ENCODE measurements at places on chromosomes 2 and 18.

GRCh38 chr2:36411962-36412444 is 56.4 kb downstream of the CRIM1 start:
- DNase-seq = no peak

DNA sequence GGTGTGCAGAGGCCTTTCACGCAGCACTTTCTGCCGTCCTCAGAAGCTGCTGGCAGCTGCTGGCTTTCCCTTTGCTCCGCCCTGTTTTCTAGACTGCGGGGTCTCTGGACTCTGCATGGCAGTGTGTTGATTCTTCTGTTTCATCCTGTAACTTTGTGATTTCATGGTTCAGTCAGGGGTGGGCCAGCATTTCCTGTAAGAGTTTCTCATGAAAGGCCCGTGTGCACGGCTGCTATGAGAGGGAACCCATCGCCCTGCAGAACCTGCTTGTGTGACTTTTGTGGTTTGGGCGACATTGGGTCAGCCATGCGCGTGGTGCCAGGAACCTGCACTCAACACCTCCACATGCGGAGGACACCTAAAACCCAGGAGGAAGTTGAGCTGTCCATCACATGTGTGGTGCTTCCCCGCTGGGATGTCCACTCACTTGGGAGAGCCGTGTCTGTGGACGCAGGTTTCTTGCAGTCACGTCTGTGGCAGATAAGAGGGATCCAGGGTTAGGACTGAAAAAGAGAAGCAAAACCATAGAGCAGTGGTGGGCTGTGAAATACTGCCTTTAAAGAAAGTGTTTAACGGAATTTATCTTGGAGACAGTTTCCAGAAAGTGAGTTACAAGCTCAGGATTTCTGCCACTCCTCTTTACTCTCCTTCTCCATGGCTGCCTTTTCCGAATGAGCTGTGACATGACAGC is 167.3 kb upstream of the ALKAL2 start:
- no peak for DNase-seq

DNA sequence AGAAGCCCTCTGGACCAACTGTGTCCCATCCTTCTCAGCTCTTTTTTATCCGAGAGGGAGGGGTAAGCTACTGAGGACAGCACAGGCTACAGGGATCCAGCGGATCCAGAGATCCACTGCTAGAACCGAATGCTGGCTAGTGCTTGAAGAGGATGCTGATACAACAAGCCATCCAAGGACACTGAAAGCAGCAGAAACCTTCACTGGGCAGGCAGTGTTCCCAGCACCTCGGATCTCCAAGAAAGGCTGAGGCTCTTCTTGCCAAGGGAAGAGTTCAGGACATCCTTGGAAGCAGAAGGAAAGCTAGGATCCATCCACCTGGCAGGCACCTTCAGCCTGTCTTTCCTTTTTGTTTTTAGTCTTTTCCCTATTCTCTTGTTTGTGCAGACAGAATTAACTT is 13.2 kb upstream of the FHOD3 start:
- DNase-seq = no peak

- DNase-seq = no peak
These were observed 113.6 kb upstream of the TTC39C start for GRCh38 chr18:23900994-23901393.

DNA sequence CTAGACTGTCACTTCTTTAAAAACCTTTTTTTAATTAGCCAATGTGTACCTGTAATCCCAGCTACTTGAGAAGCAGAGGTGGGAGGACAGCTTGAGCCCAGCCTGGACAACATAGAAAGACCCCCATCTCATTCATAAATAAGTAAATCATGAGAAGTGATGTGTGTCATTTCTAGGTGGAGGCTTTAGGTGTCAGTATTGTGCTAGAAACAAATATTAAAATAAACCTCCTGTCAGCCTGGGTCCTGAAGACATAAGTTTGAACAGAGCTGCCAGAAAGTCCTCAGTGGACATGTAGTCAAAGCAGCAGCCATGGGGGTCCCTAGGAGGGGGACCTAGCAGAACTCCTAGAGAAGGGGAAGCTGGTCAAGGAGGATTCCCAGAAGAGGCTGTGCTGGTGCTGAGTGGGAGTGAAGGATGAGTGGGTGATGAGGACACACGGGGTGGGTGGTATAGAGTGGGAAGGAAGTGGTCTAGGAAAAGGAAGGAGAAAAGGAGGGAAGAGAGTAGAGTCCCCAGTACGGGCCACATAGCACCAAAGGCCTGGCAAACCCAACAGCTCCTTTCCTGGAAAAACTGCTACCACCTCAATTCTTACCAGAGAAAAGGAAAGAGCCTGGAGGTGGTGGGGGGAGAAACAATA is 316.6 kb upstream of the NCKAP5 start:
- DNase-seq = no peak

GRCh38 chr2:96715658-96716057 is 24.2 kb downstream of the LMAN2L start:
- DNase-seq = no peak

DNA sequence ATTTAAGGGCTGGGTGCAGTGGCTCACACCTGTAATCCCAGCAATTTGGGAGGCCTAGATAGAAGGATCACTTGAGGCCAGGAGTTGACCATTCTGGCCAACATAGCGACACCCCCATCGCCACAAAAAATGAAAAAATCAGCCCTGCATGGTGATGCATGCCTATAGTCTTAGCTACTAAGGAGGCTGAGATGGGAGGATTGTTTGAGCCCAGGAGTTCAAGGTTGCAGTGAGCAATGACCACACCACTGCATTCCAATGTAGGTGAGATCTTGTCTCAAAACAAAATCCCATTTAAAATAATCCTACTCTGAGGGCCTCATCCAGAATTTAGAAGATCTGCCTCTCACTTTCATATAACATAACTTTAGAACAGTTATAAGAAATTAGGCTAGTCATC is 2.7 kb upstream of the SERTAD2 start:
- no peak for DNase-seq

DNA sequence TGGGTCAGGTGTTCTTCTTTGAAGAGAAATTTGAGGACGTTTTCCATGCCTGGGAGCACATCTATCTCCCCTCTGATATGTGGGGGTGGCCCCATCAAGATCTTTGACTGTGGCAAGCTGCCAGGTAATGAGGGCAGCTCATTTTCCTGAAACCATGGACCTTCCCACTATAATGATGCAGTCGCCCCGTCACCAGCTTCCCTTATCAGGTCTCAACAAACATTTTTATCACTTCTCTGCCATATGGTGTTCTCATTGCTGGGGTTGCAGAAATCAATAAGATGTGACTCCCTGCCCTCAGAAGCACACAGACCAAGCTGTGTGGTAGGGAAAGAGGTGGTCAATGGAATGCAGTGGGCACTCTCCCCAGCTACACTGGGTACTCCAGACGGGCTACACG is 48.4 kb upstream of the B3GNT7 start:
- no peak for DNase-seq

DNA sequence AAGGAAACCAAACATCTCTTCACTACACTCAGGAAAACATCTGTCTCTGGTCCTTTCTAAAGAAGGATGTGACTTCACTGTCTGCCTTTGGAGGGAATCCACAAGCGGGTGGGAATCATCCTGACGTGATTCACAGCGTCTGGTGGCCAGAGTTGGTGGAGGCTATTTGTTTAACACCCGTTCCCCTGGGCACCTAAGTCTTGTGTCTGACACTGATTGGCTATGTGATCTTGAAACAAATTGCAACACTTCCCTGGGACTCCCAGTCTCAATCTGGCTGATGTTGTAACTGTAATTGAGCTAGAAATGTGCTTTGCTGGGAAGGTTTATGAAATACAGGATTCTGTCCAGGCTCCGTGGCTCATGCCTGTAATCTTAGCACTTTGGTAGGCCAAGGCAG is 28.8 kb upstream of the SIX3 start:
- DNase-seq = no peak

- DNase-seq = no peak
These were observed 113.4 kb upstream of the AQP4 start for GRCh38 chr18:26978812-26979341.

- DNase-seq = no peak
These were observed 129.4 kb downstream of the SH3RF3 start for GRCh38 chr2:109258376-109258775.

DNA sequence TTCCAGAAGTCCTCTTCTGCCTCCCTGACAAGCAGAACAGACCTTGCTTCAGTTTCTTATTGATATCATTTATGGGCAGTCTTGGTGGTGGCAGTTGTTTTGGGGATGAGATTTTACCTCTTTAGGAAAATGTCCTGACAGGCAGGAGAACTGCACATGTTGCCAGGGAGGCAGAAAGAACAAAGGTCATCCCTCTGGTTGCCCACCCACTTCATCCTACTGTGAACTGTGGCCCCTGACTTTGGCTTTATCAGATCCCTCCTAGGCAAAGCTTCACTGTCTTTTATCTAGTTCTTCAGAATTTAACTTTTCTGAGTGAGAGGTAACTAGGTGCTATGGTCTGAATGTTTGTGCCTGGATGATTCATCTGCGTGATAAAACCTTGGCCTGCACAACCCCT is 2071.3 kb upstream of the CELF4 start:
- no peak for DNase-seq

DNA sequence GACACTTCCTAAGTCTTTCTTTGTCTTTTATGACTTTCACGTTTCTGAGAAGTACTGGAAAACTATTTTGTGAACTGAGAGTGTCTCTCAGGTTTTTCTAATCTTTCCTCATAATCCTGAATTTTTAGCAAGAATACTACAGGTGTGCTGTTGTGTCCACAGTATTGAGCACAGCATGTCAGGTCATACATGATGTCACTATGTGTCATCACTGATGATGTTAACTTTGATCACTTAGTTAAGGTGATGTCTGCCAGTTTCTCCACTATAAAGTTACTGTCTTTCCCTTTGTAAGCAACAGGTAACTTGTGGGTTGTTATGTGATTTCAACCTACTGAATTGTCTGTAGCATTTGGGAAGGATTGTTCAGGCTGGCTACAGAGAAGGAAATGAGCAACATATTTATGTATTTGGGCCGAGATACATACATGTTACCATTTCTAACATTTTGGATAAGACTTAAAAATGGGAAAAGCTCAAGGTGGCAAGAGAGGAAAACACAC is 11.1 kb downstream of the MATN3 start:
- DNase-seq = no peak

DNA sequence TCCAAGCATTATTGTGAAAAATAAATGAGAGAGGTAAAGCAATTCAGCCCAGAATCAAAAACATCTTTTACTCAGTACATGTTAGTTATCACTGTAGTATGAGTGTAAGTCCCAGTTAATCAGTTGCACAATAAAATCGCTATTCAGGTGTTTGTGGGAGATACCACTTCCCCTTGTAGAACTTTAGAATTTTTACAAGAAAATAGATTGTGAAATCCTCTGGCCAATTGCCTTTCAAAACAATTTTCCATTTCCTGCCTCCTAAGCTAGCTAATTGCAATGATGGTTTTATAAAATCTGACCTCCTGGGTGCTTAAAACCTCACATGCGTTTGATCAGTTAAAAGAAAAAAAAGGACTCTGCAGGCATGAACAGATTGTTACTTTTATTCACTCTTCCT is 332.5 kb downstream of the PID1 start:
- DNase-seq = no peak

DNA sequence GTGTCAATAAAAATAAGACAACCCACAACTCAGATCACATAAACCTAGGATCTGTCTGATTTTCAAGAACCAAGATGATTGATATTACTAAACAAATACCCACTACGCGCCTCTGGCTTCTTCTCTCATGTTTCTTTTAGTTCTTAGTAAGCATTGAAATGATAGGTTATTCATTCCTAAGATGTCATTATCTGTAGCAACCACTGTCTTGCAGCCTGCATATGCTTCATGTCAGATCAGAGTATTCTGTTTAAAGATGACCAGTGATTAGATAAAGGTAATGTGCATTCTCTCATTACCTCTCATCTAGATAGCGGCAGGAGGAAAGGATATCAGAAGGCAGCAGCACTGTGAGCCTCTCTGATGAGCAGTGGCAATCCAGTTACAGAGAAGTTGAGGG is 112.9 kb downstream of the SLC8A1 start:
- DNase-seq = no peak

GRCh38 chr18:29853126-29853525 is 1189.4 kb downstream of the DSC3 start:
- DNase-seq = no peak

- peak; percentile 18 for DNase-seq
These were observed at the start of gene FBLN7 for GRCh38 chr2:112138159-112139032. FBLN7 (plus strand) TSS chr2:112138385; CDS start chr2:112138656, 271 bp downstream.

DNA sequence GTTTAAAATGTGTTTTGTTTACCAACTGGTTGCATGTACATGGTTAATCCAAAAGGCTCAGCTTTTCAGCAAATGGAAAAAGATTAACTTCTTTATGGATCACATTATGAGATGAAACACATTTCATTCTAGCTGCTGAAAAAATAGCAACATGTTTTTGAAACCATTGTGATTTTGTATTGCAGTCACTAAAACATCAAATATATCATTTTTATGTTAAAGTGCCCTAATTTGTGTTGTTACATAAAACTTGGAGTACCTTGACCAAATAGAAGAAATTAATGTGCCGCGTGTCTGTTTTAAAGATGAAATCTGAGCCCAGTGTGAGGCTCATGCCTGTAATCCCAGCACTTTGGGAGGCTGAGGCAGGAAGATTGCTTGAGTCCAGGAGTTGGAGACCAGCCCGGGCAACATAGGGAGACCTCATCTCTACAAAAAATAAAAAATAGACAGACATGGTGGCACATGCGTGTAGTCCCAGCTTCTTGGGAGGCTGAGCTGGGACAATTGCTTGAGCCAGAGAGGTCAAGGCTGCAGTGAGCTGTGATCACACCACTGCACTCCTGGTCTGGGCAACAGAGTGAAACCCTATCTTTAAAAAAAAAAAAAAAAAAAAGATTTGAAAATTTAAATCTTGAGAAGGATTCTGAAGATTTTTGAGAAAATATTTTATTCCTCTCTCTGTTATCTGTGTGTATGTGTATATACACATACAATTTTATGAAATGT is 96.6 kb downstream of the FMNL2 start:
- no peak for DNase-seq

- no peak for DNase-seq
These were observed 485.2 kb downstream of the TRIB2 start for GRCh38 chr2:13201924-13202323.

GRCh38 chr18:40109252-40110049 is 1845.6 kb upstream of the PIK3C3 start:
- peak; percentile 49 for DNase-seq

- DNase-seq = no peak
These were observed 291.1 kb downstream of the SLC8A1 start for GRCh38 chr2:40160751-40161218.

GRCh38 chr2:78353168-78353567 is 672.3 kb upstream of the REG3G start:
- no peak for DNase-seq

DNA sequence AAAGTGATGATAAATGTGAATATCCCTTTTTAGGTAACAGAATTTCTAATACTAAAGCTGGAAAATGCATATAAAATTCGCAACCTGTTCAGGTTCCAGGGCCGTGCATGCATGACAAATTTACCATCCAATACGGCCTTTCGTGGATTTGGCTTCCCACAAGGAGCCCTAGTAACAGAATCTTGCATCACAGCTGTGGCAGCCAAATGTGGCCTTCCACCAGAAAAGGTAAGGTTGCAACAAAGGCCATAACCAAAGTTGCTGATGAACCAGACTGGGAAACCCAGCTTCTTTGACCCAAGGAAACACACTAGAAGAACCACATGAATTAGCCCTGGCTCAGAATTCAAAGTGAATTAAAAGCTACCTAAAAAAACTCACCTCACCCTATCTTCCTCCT is 49.6 kb upstream of the BZW1 start:
- DNase-seq = no peak

- DNase-seq = no peak
These were observed 126.1 kb upstream of the PXDN start for GRCh38 chr2:1870431-1870830.
